ENCODE measurements at places on chromosomes 2 and 18.

DNA sequence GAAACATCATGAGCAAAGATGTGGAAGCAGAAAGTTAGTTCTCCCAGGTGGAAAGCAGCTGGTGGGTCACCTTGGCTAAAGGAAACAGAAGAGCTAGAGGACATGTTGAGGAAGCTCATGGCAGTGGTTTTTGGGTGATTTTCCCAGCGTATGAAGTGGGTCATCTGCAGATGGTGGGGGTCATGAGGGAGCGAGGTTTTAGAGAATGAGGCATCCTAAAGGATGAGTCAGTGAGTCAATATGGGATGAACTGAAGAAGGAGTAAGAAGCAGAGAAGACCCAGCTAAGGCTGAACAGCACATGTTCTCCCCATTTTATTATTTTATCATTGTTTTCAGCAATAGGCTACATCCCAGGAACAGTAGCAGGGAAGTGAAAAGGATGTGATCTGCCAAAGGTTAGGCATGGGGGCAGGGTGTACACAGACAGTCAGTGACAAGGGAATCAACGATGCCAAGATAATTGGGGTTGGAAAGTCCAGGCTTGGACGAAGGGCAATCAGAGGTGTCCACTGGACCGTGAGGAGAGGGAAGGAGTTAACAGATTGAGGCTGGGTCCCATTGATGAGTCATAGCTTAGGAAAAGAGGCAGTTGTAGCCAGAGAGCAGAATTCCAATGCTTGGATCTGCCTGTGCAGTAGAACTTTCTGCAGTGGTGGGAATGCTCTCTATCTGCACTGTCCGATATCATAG lies 289.3 kb upstream of the RAB12 start:
- no peak for DNase-seq

- DNase-seq, result no peak
Observed at GRCh38 chr2:119637371-119637770, 41.6 kb upstream of the TMEM177 start.

DNA sequence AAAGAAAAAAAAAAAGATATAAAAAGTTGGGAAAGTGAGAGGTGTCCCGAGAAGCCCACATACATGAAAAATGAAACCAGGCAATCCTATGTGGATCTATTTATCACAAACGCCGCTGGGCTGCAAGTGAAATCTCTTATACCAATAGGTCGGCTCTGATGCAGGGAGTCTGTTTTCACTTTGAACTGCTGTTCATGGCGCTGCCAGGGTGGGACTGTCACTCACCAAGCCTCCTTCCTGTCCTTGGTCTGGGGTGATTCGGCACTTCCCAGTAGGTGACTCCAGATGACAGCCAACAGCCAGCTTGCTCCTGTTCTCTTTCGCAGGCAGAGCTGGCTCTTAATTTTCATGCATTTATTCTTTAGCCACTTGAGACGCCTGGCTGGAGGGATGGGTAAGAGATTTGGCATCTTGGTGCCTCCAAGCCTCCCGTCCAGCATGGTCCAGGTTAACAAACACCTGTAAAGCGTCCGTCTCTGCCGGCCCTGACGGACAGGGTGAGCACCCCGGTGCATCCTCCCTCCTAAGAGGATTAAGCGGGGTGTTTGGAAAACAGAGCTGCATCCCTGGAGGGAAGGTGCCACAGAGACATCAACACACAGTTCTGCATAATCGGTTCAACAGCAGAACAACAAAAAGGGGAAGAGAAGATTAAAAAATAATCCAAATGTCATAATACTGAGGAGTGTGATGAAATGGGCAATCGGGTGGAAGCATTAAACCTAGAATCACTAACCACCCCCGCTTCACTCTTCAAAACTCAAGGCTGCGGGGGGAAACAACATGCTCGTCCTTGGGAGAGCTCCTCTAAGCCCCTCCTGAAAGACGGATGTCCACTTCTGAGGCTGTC lies 58.7 kb downstream of the STEAP3 start:
- DNase-seq, result no peak

- DNase-seq, result peak; percentile 70
Observed at GRCh38 chr18:34122724-34123334, 101.9 kb downstream of the NOL4 start.

DNA sequence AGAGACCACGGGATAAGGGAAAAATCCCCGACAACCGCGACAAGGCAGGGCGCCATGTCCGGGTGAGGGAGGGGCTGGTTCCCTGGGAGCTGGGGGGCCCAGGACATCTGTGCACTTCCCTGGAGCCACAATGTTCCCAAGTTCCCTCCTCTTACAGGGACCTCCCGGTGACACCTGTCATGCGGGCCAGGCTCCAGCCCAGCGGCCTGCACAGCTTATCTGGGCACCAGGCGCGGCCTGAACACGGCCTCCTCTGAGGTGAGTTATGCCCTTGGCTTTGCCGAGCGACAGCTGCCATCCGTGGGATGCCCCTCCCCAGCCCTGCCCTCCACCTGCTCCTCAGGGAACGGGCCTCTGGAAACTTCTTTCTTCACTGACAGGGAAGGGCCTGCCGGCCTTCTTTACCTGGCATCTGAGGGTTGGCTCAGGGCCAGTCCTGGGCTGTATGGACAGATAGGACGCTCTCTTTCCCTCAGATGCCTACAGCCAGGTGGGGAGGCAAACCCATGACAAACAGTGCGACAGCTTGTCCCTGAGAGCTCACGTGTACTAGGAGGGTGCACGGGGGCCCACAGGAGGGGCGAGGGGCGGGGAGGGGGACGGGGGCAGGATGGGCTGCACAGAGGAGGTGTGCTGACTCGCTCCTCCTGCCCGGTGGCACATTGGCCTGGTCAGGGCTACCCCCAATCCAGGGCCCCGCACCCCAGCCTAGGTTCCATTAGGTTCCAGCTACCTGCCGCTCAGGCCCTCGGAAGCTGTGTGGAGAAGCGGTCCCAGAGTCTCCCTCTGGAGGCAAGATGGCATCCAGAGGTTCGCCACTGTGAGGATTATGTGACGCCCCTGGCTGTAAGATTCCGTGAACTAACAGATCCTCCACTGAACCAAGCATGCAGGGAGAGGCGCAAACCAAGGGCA lies 34.9 kb upstream of the HPCAL1 start:
- peak; percentile 73 for DNase-seq

- DNase-seq, result peak; percentile 18
Observed at GRCh38 chr2:53740170-53740569, 27.4 kb upstream of the CHAC2 start.

DNA sequence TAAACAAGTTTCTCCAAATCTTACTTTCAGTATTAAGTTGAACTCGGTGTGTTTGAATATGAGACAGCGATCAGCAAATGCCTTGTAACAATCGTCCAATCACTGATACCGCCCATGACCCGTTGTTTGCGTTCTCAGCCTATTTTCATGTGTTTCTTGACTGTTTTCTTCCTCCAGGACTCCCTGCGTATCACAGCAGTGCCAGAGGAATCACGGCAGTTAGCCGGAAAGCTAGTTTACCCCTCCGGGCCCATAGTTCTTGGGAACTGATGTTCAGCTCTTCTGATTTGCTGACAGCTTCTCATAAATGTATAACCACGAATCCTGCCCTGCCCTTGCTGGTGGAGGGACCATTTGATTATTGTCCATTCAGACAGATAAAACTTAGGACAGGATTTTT lies 42.2 kb upstream of the TPO start:
- DNase-seq, result no peak

DNA sequence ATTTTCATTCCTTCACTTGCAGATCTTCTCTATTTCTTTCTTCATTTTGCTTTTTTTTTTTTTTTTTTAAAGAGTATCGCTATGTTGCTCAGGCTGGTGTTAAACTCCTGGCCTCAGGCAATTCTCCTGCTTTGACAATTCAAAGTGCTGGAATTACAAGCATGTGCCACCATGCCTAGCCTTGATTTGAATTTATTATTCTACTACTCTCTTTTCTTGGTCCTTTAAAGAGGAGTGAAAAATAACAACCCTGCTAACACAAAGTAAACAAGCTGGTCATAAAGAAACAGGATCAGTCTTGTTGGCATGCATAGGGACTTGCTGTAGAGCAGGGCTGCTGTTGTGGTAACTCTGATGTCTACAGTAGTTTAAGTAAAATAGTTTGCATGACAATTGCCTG lies 1615.3 kb upstream of the ZEB2 start:
- DNase-seq, result no peak

GRCh38 chr2:4780679-4781078 lies 911.5 kb upstream of the SOX11 start:
- DNase-seq, result no peak

- DNase-seq, result no peak
Observed at GRCh38 chr18:49731860-49732311, 81.4 kb downstream of the ACAA2 start.

DNA sequence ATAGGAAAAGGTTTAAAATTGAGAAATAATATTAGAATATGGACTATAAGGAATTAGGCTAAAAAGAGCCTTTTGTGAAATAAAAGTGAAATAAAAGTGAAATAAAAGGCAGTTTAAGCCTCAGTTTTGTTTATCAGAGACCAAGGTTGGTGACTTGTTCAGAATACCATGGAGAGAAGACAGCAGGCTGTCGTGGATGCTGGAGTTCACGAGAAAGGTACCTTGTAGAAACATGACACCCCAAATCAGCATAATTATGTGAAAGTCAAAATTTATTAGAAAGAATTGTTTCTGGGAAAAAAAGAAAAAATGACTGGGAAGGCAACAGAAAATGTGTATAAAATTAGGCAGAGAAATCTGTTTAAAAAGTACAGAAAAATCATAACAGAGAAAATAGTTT lies 46.5 kb upstream of the SPAG16 start:
- DNase-seq, result no peak

DNA sequence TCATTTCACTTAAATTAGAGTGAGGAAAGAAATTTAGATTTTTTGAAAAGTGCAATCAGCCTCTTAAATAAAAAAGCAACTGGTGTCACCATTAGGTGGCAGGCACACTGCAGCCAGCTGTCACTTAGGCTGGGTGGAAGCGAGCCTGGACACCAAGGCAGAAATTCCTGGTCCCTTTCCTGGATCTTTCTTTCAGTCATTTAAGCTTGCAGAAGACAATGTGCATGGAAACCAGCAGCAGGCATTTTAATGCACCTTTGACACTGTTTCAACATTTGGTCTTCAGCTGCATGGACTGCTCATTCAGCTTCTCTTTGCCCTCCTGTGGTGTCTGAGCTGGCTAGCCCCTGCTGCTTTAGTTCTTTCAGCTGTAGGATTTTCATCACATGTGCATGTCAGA lies 61.0 kb downstream of the AQP4 start:
- DNase-seq, result no peak

DNA sequence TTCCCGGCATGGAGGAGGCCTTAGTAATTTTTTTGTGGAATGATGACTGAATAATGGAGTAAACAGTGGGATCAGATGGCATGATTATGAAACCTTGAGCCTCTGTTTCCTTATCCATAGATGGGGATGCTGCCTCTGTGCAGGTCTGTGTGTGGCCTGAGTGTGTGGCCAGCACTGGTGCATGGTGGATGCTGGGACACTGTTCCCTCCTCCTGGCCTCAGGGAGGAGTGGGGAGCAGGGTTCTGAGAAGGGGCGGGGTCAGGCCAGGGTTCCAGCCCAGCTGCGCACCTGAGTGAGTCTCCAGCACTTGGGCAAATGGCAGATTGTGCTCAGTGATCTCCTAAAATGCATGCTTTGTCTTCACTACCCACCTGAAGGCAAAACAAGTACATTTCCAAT lies 66.4 kb downstream of the DCDC2C start:
- no peak for DNase-seq

GRCh38 chr2:219065484-219065883 lies 4.8 kb upstream of the IHH start:
- peak; percentile 6 for DNase-seq

DNA sequence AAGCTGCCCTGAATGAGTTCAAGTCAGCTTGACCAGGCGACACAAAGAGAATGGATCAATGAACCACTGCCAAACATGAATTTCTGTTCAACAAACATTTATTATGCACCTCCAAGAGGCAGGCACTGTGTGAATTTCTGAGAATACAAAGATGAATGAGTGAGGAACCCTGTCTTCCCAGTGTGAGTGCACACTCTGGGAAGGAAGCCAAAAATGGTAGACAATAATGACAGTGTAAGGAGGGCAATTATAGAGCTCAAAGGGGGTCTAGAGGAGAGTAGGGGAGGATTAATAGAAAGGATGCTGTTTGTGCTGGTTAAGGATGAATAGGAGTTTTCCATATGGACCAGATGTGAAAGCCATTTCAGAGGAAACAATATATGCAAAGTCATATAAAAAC lies 213.4 kb downstream of the DCC start:
- no peak for DNase-seq

GRCh38 chr2:77169426-77169825 lies 352.8 kb downstream of the LRRTM4 start:
- peak; percentile 31 for DNase-seq

DNA sequence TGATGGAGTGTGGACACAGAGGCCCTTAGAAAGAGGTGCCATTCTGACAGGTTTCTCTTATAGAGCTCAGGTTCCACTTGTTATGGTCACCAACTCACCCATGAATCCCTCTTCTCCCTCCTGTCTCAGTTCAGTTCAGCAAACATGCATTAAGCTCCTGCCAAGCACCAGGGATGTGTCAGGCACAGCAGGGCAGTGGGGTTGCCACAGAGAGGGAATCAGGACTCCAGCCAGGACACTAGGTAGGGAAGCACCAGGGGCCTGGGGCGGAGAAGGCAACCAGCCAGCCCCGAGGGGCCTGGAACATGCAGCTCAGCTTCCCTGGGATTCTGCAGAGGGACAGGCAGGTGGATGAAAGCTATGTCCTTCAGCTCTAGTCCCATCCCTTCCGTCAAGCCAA lies 44.6 kb downstream of the TOGARAM2 start:
- DNase-seq, result no peak

DNA sequence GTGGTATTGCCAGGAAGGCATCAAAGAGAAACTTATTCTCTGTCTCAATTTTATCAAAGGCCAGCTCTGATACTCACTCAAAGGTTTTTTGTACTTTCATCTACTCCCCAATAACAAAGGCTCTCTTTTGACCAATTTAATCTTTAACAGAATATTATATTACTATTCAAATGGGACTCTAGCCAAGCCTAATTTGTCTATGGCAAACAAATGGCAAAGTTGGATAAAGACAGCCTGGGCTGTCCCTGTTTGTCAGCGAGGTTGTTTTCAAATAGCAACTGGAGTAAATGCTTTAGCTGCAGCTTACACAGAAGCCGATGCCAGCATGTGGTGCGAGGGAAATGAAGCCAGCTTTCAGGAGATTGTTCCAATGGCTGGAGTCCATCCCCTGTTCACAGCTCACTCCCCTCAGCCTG lies 80.1 kb upstream of the CTNNA2 start:
- DNase-seq, result no peak

DNA sequence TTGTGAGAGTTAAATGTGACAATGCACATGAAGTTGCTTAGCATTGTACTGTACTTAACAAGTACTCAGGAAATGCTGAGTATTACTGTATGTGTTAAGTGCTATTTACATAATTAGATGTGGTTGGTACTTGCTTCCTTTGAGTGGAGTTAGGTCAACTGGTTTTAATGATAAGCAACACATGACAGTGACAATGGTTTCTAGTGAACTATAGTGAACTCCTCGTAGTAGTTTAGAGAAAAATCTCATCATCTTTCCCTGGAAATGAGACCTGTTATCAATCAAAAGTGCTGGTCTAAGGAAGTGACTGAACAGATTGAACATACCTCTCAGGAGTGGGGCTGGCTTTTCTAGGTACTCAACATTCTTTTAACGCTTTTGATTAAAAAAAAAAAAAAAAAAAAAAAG lies 29.2 kb upstream of the ZDBF2 start:
- DNase-seq, result no peak

GRCh38 chr2:238055841-238056240 lies 5.0 kb upstream of the SCLY start:
- no peak for DNase-seq
